ENCODE measurements at places on chromosomes 5 and 9.

DNA sequence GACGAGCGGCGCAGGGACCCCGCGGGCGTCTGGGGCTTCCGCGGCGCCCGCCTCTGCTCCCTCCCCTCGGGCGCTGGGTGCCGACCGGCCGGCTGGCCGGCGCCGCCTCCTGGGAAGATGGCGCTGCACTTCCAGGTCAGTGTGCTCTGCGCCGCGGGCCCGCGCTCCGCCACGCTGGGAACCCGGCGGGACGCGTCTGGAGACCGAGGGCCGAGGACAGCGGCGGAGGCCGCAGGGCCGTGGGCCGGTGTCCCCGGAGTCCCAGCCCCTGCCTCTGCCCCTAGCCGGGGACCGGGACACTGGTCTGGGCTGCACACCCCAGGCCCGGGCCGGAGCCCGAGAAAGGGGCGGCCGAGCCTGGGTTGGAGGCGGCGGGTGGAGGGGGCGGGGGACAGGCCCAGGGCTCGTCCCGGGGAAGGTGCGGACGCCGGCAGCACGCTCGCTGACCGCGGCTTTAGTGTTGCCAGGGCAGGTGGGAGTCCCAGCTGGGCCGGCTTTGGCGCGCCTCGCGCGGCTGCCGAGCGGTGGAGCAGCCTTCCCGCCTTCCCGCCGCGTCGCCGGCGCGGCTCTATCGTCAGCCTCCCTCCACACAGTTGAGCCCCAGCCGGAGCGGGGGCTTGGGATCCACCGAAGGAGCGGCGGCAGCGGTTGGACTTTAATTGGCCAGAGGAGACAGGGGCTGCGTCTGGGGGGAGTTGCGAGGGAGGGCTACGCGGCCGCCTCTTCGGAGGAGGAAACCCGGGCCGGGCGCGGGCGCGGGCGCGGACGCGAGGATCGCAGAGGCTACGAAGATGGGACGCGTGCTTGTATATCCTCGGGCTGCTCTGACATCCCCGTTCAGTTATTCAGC lies at the start of gene RANBP17:
RANBP17 (plus strand) TSS at position 102 of the 850 bp plus-strand sequence.
- no peak within 1 kb of the TSS for H3K27ac ChIP-seq
- H3K36me3 ChIP-seq: no peaks in the 10 kb centered on the region
- H3K4me1 ChIP-seq: no peaks in the 10 kb centered on the region
- no peak within 1 kb of the TSS for H3K4me3 ChIP-seq

DNA sequence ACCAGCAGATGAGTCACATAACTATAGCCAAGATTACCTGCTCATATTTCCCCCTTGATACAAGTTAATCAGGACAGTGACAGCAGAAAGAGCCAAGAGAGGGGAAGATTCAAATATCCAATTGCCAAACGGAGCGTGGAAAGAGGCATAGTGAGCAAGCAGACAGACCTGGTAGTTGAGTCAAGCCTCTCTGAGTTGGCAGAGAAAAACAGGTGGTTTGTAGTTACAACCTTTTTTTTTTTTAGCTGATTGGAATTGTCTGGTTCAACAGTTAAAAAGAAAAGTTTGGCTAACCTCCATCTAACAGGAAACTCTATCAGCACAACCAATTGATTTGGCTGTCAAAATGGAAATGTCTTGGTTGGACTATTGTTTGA lies 272.1 kb downstream of the TLE1 start:
- H3K4me3 ChIP-seq: no peak overlapping the region
- H3K27me3 ChIP-seq: no peaks in the 10 kb centered on the region
- no peaks in the 10 kb centered on the region for H3K36me3 ChIP-seq
- H3K27ac ChIP-seq: no peak overlapping the region

DNA sequence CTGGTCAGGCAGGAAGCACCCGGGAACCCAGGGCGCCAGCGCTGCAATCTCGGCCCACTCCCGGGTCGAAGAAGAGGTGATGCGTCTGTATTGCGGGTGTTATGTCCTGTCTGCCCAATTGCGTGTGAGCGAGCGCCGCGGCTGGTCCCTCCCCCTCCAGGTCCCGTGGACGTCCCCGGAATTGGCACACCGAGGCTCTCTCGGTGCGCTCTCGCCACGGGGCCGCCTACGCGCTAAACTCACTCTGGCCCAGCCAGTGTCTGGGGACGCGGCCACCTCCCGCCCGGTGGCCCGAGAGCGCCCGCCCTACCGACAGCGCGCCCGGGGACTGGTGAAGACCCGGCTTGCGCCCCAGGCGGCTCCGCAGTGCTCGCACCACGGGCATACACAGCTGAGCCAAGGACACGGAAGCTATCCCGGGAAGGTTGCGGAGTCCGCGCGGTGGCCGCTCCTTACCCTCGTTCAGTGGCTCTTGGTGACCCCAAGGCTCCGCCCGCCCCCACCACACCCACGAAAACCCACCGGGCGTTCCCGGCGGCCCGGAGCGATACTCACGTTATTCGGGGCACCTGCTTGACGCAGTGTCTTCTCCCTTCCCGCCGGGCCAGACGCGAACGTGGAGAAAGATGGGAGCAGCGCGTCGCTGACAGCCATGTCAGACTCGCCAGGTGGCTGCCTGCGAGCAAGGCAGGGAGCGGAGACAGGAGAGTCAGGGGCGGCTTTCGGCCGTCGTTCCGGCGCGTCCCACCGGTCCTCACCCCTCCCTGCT lies 1.0 kb downstream of the KLF4 start:
- peaks cover 15% of the 10 kb centered on the region for H3K4me1 ChIP-seq
- H3K4me3 ChIP-seq: no peak overlapping the region
- H3K27me3 ChIP-seq: peaks cover 18% of the 10 kb centered on the region
- H3K27ac ChIP-seq: no peak overlapping the region

GRCh38 chr9:133954862-133955529 lies 37.1 kb downstream of the VAV2 start:
- peak; percentile 26 for DNase-seq
- no peaks in the 10 kb centered on the region for H3K27me3 ChIP-seq
- peaks cover 4% of the 10 kb centered on the region for H3K4me1 ChIP-seq

Data from CD4-positive, CD25-positive, alpha-beta regulatory T cell (primary cell).